ENCODE measurements at places on chromosomes 13 and 19. TPM values are rescaled to one million over a fixed set of nuclear protein-coding genes. Genes with fewer than 3 reads are reported as not detected.

DNA sequence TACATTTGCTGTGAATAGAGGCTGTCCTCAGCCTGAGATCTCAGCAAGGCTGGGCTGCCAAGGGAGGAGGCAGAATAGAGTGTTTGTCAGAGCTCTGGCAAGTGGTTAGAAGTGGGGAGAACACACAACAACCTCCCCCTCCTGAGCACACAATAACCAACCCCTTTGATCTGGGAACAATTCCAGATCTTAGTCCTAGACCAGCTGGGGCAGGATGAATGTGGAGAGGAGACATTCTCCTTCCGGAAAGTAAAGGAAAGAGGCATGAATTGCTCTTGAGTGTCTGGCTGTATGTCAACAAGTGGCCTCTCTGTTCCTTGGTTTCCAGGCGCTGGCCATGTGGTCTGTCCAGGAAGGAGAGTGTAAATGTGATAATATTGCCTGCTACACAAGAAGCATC lies 114.9 kb upstream of the TMTC4 start:
- DNase-seq = no peak

GRCh38 chr13:106302011-106302410 lies 233.5 kb downstream of the EFNB2 start:
- DNase-seq = no peak

DNA sequence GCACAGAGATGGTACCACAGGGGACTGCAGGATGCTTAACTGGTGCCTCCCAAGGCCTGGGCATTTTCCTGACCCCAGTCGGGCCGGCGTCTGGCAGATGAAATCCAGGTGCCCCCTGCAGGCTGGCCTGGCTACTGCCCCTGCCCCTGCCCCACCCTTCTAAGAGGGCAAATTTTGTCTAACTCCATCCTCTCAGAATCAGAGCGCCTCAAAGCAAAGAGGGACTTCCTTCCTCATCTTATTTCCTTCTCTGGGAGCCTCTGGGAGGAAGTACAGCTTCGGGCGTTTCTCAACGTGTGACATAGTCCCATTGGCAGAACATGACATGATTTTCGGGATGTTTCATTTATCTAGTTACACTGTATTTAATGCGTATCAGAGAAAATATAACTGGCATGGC lies 2.7 kb downstream of the PRKACA start:
- peak; percentile 88 for DNase-seq

DNA sequence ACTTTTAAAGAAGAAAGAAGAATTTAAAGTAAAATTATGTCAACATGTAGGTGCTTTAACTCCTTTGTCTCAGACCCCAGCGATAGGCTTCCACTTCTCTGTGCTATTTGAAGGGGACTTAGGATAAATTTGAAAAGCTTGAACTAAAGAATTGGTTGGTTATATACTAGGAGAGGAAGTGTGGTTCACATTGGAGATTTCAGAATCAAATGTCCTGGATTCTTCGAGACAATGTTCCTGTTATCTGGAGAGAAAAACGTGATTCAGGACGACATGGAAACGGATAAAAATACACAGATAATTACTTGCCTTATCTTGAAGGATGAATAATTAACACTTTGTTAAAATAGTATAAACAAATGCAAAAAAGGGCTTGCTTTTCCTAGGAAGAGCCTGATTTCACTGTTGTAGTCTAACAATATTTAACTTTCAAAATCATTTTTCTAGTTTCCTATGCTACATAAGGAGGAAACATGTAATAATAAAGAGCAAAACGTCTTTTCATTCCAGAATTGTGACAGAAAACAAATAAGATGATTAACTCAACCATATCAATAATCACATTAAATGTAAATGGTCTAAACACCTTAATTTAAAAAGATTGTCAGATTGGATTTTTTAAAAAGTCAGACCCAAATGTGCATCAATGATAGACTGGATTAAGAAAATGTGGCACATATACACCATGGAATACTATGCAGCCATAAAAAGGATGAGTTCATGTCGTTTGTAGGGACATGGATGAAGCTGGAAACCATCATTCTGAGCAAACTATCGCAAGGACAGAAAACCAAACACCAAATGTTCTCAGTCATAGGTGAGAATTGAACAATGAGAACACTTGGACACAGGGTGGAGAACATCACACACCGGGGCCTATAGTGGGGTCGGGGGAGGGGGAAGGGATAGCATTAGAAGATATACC lies 724 bp upstream of the ZNF780A start:
- no peak for DNase-seq

- peak; percentile 97 for DNase-seq
These were observed 41.7 kb downstream of the ELL start for GRCh38 chr19:18480006-18480691.

DNA sequence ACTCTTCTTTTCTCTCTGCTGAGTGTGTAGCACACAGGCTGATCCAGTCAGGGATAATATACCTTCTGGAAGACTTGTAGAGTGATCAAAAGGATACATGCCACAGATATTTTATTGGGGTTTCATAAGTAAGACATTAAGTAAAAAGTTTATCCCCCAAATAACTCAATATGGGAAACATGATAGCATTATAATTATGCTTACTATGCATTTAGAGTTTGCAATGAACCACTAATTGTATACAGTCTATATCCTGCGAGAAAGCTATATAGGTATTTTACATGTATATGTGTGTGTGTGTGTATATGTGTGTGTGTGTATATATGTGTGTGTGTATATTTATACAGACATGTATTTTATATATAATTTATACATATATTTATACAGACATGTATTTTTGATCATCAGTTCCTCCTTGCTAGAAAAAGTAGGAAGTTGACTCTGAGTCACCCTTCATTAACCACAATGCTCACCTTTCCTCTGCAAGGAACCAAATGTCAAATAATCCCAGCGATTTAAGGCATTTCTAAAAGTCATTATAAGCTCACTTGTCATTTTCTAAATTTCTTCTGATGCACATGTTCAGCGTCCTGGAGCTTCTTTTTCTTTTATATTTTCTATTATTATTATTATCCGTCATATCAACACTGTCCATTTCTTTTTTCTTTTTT lies 312.5 kb upstream of the OBI1 start:
- no peak for DNase-seq

GRCh38 chr19:43572171-43572588 lies 3.1 kb downstream of the XRCC1 start:
- DNase-seq = no peak

DNA sequence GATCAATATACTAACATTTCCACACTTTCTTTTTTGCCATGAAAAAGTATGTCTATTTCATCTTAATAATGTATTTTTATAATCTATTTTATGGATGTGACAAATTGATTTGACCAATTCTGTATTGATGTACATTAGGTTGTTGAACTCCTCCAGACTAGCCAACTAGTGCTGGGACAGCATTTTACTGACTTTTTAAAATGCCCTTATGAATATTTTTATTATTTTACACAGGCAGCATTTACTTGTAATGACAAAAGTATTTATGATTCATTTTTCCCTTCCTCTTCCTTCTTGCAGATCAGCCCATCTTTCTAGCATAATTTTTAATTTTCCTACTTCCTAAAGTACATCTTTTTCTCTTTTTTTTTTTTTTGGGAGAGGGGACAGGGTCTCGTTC lies 918 bp upstream of the FUZ start:
- no peak for DNase-seq

DNA sequence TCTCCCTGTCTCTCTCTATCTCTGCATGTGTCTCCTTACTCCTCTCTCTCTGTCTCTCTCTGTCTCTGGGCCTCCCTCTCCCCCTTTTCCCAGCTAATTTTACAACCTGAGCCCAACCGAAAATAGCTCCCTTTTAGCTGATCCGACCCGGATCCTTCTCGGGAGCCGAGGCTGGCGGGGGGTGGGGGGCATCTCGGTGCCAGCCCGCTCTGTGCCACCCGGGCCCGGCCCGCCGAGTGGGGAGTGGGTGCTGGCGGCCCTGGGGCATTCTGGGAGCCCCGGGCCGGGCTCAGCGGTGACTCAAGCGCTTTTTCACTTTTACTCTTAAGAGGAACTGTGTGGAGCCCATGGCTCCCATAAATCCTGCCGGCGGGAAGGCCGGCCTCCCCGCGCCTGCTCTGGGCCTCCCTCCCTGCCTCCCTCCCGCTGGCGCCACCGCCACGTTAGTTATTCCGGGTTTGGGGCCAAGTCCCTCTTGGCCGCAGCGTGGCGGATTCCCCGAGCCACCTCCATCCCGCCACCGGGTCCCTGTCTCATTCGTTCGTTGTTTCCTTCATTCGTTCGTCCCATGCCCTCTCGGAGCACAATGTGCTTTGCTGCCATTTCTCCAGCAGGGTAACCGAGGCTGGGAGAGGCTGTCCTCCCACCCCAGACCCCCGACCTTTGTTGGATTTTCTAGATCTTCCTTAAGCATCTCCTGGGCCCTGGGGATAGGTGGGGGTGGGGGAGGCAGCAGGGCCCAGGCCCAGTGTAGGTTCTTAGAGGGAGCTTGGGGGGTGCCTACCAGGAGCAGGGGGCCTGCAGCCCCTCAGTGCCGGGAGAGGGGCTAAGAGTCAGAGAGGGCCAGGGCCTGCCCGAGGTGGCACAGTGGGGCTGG lies 3.2 kb downstream of the NFIC start:
- peak; percentile 92 for DNase-seq

DNA sequence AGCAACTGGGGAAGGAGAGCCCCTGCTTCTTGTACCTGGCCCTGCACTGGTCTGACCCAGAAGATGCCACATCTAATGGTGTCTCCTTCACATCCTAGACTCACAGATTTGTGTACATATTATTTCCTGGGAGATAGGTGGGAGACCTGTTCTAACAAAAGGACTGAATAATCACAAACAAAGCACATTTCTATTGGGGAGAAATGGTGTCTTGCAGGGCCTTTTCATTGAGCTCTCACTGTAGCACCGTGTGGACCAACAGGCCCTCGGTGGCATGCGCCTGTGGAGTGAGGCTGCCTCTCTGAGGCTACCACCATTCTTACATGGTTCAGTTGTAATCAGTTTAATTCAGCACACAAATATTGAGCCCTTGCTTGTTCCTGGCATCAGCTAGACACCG lies 989 bp upstream of the SACS start:
- no peak for DNase-seq

- DNase-seq = no peak
These were observed 173.6 kb downstream of the NUFIP1 start for GRCh38 chr13:44815623-44816022.

GRCh38 chr13:46640843-46641242 lies 87.9 kb downstream of the LRCH1 start:
- DNase-seq = no peak

GRCh38 chr19:13622766-13623715 lies 116.8 kb upstream of the CACNA1A start:
- no peak for DNase-seq

GRCh38 chr13:108166078-108166477 lies 49.3 kb downstream of the LIG4 start:
- no peak for DNase-seq

DNA sequence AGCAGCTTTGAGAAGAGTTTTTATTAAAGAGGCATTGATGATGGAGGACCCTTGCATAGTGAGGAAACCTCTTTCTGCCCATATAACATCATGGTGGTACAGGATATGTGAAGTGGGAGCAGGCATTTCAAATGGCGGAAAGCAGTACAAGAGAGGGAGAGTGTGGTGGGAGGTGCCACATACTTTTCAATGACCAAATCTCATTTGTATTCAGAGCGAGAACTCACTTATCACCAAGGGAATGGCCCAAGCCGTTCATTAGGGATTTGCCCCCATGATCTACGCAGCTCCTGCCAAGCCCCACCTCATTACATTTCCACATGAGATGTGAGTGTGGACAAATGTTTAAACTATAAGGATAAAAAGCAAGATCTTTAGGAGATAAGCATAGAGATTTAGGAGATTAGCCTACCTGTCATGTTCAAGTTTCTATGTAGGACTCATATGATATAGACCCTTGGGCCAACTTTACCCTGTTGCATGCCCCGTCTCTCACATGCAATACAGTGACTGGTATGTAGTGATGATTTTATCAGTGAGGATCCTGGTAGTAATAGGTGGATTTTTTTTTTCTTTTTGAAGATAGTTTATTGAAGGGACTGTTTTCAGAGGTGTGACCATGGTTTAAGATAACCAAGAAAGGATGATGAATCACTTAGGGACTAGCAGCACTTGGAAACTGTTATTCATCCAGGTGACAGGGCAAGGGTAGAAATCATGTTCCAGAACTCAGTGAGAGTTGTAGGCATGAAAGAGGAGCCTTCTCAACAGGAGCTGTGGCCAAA lies 38.3 kb downstream of the DNAJC15 start:
- DNase-seq = no peak

GRCh38 chr19:19743176-19743575 lies 10.3 kb upstream of the ZNF14 start:
- DNase-seq = no peak

DNA sequence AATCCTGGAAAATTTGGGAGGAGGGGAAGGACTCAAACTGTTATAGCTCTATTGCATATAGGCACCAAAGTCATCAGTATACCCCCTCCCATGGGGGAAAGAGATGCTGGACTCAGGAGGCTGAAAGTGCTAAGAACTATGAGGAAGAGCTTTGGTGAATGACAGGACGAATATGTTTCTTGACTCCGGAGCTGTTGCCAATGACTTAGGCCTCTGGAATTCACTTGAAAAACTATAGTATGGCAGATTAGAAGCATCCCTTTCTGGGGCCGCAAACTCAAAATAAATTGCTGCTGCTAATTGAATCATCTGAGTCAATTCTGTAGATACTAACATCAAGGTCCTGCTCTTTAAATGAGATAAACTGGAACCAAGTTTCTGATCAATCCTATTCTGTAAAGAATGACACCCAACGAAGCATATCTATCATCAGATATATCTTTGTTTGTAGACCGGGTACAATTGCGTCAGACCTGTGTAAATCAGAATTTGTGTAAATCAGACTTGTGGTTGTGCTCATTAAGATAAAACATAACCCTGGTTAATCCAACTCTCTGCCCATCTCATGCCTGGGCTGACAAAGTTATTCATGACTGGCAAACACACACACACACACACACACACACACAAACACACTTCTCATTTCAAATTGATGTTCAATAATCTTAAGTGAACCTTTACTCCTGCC lies 1793.8 kb upstream of the PCDH20 start:
- DNase-seq = no peak

- peak; percentile 74 for DNase-seq
These were observed 26.2 kb downstream of the TUBA3C start for GRCh38 chr13:19155321-19155861.

GRCh38 chr19:29497686-29498436 lies 27.9 kb upstream of the VSTM2B start:
- DNase-seq = peak; percentile 57

DNA sequence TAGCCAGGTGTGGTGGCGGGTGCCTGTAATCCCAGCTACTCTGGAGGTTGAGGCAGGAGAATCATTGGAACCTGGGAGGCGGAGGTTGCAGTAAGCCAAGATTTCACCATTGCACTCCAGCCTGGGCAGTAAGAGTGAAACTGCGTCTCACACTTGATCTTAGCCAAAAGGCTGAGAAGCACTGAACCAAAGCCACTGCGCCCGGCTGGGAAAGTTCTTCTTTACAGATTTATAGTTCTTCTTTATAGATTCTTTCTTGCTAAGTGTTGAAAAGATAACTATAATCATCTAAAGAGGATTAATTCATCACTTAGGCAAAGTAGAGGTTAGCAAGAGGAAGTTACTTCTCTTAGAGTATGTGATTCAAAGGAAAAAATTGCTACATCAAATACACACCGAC lies 11.1 kb downstream of the ZNF417 start:
- no peak for DNase-seq

GRCh38 chr13:43648733-43649132 lies 138.0 kb downstream of the ENOX1 start:
- no peak for DNase-seq

Gene KASH5
- total RNA-seq = not detected

Gene CEACAM16
- not detected for total RNA-seq

Gene EDDM13
- total RNA-seq = not detected

Gene ZNF540
- total RNA-seq = 4.6 TPM

Gene PSG1
- not detected for total RNA-seq

Gene IGLON5
- 0.19 TPM for total RNA-seq
